ENCODE measurements at places on chromosomes 7 and 10. TPM values are rescaled to one million over a fixed set of nuclear protein-coding genes. Genes with fewer than 3 reads are reported as not detected.
A peak's percentile ranks its signal among the peaks of the same experiment; 100 is the strongest.

DNA sequence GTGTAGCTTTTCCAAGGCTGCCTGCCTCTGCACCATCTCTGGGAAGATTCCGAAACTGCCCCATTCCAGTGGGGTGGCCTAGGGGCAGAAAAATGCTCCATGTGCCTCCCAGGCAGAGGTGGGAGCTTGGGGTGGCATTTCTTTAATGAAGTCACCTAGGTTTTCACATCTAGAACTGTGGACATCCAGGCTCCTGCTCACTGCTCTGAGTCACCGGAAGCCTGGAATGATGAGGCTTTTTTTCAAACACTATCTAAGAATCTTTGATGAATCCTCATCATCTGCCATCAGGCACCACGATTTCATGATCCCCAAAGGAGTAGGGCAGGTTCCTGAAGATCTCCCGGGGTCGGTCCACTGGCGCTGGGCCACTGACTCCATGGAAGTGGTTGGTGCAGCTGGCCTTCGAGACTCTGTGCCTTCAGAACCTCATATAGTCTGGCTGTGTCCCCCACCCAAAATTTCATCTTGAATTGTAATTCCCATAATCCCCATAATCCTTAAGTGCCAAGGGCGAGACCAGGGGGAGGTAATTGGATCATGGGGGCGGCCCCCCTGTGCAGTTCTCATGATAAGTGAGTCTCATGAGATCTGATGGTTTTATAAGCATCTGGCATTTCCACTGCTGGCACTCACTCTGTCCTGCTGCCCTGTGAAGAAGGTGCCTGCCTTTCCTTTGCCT is 37.1 kb downstream of the MTURN start:
- no peaks in the 10 kb centered on the region for H3K36me3 ChIP-seq
- peaks cover 72% of the 10 kb centered on the region for H3K4me1 ChIP-seq
- H3K4me3 ChIP-seq: no peak overlapping the region

- no peaks in the 10 kb centered on the region for H3K36me3 ChIP-seq
- no peak overlapping the region for H3K4me3 ChIP-seq
- DNase-seq: peak; percentile 37
- no peaks in the 10 kb centered on the region for H3K27me3 ChIP-seq
- H3K4me1 ChIP-seq: no peaks in the 10 kb centered on the region
These were observed 96.5 kb upstream of the CREB5 start for GRCh38 chr7:28315565-28316410.

DNA sequence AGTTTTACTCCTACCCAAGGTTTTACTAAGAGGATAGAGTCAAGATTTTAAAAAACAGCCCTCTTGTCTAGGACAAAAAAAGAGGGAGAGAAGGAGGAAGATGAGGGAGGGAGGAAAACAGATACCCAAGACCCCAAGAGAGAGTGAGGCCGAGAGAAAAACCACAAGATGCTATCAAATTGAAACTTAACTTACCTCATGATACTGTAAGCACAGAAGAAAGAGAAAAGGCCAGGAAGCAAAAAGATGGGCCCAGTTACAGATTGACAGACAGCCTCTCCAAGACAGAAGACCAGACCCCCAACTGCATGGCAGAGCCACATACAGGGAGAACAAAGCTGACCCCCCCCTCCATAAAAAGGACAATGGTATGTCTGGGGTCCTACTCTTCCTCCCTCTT is 11.4 kb downstream of the SEC31B start:
- peaks cover 12% of the 10 kb centered on the region for H3K36me3 ChIP-seq
- H3K27me3 ChIP-seq: no peaks in the 10 kb centered on the region
- H3K4me3 ChIP-seq: no peak overlapping the region

- H3K36me3 ChIP-seq: no peaks in the 10 kb centered on the region
- H3K4me3 ChIP-seq: no peak overlapping the region
- no peak for DNase-seq
- H3K4me1 ChIP-seq: peaks cover 28% of the 10 kb centered on the region
- H3K27ac ChIP-seq: no peak overlapping the region
These were observed 55.3 kb downstream of the SEPTIN7 start for GRCh38 chr7:35856175-35856574.

- no peak overlapping the region for H3K27ac ChIP-seq
- no peak for DNase-seq
- no peaks in the 10 kb centered on the region for H3K4me1 ChIP-seq
These were observed 61.1 kb upstream of the LRRC18 start for GRCh38 chr10:49000437-49001398.

GRCh38 chr10:3172081-3172445 is 519 bp downstream of the PITRM1 start:
- H3K27ac ChIP-seq: peak overlapping the region; percentile 93
- no peaks in the 10 kb centered on the region for H3K27me3 ChIP-seq
- no peaks in the 10 kb centered on the region for H3K36me3 ChIP-seq
- no peak for DNase-seq
- peak overlapping the region; percentile 91 for H3K4me3 ChIP-seq
- H3K4me1 ChIP-seq: peaks cover 5% of the 10 kb centered on the region

DNA sequence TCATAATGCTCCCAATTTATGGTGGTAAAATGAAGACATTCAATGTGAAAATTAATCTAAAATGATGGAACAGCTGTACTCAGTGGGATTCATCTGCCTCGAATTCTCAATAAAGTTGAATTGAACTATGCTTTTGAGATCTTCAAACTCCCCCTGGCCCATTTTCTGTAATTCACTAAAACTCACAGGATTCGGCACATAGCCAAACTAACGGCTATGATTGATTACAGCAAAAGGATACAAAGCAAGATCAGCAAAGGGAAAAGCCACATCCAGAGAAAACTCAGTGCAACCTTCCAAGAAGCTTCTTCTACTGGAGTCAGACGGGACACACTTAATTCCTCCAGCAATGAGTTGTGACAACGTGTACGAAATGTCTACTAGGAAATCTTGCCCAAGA is 307.5 kb downstream of the CNTNAP2 start:
- no peak overlapping the region for H3K27ac ChIP-seq
- no peak for DNase-seq
- no peak overlapping the region for H3K4me3 ChIP-seq
- no peaks in the 10 kb centered on the region for H3K4me1 ChIP-seq
- H3K36me3 ChIP-seq: no peaks in the 10 kb centered on the region
- no peaks in the 10 kb centered on the region for H3K27me3 ChIP-seq

- no peak for DNase-seq
- H3K4me1 ChIP-seq: no peaks in the 10 kb centered on the region
- H3K27me3 ChIP-seq: no peaks in the 10 kb centered on the region
These were observed 230.4 kb downstream of the TNS3 start for GRCh38 chr7:47351233-47352154.

The TSPAN33 gene
- 9.1 TPM for total RNA-seq

The C10orf143 gene
- 4.1 TPM for total RNA-seq

Data from psoas muscle (tissue), 8 donors.